ENCODE measurements at places on chromosomes 13 and 19.

GRCh38 chr19:9935506-9936325, 599 bp downstream of the OLFM2 start:
- no peak for DNase-seq

- no peak for DNase-seq
Observed at GRCh38 chr19:19997656-19998268, 41.5 kb downstream of the ZNF682 start.

GRCh38 chr13:113320226-113320875, 23.3 kb downstream of the LAMP1 start:
- no peak for DNase-seq

DNA sequence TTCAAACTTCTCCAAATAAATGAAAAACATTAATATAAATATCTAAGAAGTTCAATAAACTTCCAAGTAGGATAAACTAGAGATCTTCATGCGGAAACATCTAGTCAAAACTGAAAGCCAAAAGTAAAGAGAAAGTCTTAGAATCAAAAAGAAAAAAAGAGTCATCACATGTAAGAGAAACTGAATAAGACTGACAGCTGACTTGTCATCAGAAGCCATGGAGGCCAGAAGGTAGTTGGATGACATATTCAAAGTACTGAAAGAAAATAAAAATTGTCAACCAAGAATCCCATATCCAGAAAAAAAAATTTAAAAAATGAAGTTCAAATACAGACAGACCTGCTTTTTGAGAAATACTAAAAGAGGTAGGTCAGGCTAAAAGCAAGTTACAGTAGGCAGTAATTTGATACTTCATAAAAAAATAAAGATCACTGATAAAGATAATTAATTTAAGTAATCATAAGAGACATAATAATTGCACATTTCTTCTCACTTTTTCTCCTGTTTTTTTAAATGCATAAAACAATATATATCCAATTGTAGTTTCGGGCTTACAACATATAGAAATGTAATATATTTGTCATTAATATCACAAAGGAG, 327.6 kb upstream of the PCDH9 start:
- DNase-seq = no peak

DNA sequence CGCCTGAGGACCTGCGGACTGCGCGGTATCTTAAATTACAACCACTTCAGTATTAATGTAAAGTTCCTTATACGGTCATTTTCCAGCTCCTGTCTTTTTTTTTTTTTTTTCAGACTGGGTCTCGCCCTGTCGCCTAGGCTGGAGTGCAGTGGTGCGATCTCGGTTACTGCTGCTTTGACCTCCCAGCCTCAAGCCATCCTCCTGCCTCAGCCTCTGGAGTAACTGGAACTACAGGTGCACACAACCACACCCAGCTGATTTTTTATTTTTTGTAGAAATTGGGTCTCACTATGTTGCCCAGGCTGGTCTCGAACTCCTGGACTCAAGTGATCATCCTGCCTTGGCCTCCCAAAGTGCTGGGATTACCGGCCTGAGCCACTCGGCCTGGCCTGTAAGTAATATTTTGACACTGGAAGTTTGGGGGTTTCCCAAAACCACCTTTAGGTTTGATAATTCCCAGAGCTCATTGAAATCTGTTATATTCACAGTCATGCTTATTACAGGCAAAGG, 406 bp upstream of the EID2B start:
- DNase-seq = no peak

- peak; percentile 96 for DNase-seq
Observed at GRCh38 chr19:4328243-4328990, 10.2 kb downstream of the STAP2 start.

GRCh38 chr19:40721936-40722661, 5.2 kb downstream of the ITPKC start:
- peak; percentile 28 for DNase-seq

DNA sequence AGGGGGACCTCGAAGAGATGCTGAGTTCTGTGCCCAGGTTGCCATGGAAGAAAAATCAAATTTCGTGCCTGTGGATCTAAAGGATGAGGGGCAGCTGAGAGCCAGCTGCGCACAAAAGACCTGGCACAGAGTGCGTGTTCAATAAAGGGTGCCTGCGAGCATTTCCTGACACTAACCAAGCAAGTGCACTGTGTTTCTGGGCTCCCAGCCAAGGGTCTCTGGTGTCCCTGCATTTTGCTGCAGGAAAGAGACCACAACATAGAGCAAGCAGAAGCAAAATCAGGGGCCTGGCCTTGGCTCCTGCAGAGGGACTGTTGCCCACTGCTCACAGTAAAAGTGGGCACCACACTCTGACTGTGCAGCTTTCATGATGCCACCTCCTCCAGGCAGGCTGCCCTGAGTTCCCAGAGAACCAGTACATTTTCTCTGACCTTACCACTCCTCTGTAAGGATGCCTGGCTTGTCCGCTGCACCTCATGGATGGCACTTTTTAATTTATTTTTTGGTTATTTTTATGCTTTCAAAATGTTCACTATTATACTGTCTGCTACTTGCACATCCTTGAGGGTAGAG, 70.8 kb upstream of the GPR12 start:
- DNase-seq = no peak

- DNase-seq = no peak
Observed at GRCh38 chr13:20964904-20965303, 62.4 kb upstream of the XPO4 start.

DNA sequence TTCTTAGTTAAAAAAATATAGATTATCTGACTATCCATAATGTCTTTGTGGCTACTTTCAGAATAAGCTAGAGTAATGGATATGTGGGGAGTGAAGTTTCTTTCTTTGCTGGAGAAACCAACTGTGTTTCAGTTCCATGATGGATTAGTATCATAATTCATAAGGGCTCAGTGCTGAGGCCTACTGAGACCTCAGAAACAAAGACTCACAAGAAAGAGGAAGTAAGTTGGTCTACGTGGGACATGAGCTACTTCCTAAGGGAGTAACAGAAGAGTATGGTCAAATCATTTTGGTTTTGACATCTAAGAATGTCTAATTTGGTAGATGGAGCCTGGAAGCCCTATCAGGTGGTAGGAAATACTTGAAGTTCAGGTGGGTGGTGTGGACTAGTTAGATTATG, 99.0 kb upstream of the HTR2A start:
- peak; percentile 38 for DNase-seq

DNA sequence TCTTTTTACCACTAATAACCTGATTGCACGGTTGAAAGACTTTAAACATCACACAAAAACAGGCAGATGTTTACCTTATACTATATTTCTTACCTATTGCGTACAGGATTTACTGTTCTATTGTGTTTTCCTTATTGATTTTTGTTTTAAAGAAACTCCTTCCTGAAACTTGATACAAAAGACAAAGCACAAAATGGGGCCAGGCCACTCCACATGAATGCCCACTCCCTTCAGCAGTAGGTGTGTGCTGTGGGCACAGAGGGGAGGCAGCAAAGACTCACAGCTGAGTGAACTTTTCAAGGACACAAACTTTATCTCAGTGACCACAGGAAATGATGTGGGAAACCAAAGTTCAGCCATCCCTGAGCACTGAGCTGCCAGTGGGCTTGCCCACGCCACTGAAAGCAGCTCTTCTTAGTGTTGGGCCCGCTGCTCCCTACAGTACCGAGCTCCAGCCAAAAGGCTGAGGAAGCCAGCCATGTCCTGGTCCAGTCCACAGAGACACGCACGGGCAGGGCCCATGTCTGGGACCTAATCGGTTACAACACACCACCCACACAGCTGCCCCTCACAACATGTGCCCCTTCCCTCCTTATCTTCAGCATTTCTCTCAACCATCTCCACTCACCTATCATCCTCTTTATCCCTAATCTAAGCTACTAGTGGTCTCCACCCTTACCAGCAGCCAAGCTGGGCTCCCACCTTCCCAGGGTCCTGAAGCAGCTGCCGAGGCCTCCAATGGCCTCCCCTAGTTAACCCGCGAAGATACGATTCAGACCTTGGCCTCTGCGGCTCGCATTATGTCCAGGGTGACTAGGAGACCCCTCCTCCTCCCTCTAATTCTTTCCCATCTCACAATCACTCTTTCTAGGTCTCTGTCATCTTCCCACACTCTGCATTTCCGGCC, 39.5 kb downstream of the ATP7B start:
- DNase-seq = no peak

- no peak for DNase-seq
Observed at GRCh38 chr13:48833412-48833811, 142.3 kb upstream of the FNDC3A start.

DNA sequence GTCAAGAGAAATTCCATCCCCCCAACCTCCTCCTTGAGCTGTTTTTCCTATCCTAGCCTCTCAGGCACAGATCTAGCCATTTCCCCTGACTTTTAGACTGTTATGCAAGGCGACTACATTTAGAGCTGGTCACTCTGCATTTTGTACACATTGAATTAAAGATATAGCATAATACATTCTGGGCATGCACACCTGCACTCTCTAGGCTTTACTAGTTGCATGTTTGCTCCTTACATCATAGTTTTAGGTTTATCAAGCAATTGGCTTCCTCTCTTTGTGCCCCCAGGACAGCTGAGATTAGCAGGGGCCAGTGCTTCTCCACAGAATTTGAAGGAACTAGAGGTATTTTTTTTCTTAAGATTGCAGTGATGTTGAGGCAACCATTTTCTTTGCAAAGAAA, 19.5 kb downstream of the GPC6 start:
- DNase-seq = no peak

GRCh38 chr13:61927648-61928047, 512.0 kb upstream of the PCDH20 start:
- no peak for DNase-seq

DNA sequence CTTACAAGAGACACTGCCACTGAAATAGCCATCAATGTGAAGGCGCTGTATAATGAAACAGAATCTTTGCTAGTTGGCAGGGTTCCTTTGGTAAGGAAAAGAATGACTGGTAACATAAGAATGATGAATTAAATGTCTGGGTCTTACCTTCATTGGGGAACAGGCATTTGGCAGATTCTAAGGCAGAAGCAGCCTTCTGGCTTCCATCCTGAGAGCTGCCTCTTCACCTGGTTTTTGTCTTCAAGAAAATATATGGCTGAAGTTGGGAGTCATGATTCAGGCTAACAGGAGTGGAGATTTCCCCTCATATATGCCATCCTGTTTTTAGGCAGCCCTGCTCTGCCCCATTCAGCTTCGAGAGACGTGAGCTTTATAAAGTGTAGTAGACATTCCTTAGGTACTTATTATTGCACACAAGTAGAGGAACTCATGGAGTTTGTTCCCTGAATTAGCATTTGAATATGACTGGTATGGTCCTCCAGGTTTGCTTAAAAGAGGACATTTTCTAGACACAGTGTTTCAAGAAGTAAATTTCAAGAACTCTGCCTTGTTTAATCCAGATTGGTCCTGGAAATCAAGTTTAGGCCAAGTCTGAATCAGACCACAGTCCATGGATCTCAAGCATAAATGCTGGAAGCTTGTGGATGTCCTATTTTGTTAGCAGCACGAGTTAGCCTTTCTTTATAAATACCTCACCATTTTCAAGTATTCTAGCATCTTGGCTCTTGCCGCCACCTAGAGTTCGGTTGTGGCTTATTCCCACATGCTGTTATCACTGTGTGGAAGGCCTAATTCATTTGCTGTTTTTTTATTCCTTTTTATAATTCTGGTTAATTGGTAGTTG, 56.2 kb upstream of the AKAP11 start:
- DNase-seq = no peak

DNA sequence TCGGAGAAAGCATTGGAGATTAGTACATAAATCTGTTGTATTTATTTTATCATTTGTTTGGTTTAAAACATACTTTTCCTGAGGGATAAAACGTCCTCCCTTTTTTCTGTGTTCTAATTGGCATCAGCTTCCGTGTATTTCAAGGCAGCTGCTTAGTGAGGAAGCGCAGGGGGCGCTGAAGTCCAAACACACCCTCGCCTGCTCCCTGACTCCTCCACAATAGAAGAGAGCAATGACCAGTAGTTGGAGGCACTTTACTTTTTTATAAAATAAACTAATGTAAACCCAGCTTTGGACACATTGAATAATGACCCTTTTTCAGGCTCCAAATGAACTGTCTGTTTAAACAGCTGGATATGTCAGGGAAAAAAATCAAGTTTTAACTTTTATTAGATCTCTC, 79.9 kb downstream of the RNASEH2B start:
- DNase-seq = peak; percentile 49

GRCh38 chr19:47411101-47411500, 8.2 kb downstream of the MEIS3 start:
- DNase-seq = no peak

DNA sequence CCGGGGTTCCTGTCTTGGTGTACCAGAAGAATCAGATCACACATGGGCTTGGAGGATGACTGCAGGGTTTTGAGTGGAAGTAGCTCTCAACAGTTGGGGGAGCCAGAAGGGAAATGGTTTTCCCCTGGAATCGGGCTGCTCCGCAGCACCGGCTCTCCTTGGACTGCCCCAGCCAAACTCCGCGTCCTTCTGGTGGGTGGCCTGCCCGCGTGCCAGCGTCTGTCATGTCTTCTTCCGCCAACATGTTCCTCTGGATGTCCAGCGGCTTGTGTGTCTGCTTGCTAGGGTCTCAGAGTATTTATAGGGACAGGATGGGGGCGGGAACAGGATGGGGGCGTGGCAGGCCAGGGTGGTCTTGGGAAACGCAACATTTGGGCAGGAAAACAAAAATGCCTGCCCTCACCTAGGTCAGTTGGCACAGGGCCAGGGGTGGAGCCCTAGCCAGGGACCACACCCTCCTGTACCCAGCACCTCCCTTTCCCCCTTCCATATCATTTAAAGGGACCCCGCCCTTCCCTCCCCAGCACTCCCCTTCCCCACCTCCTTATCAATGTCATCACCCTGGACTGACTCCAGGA, 1.3 kb upstream of the ZNF30 start:
- DNase-seq = no peak

- peak; percentile 87 for DNase-seq
Observed at GRCh38 chr19:6021878-6022569, 44.1 kb upstream of the RANBP3 start.

DNA sequence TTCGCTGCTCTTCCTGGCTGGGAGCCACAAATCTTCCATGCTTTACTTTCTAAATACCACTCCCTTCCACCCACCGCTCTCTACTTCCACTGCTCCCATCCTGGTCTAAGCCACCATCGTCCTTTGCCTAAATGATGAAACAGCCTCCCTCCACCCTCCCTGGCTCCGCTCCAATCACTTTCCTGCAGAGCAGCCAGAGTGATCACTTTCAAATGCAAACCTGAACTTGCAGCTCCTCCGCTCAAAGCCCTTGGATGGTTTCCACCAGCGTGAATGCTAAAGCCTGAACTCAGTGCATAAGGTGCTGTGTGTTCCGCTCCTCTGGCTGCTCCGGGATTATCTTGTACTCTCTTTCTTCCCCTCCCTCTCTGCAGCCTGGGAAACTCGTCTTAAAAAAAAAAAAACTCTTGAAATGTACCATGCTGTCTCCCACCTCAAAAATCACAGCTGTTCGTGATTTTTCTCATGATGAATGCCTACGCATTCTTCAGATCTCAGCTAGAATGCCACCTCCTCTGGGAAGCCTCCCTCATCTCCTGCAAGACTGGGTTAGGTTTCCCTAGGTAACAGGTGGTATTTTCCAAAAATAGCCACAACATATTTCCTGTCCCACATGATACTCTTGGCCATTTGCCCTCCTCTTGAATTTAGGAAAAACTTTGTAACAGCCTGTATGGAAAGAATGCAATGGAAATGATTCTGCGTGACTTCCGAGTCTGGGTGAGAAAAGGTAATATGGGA, 3.7 kb upstream of the SIN3B start:
- no peak for DNase-seq
